ENCODE measurements at places on chromosomes 12 and 14. TPM values are rescaled to one million over a fixed set of nuclear protein-coding genes. Genes with fewer than 3 reads are reported as not detected.
A peak's percentile ranks its signal among the peaks of the same experiment; 100 is the strongest.

The ZDHHC22 gene
- total RNA-seq: not detected

DNA sequence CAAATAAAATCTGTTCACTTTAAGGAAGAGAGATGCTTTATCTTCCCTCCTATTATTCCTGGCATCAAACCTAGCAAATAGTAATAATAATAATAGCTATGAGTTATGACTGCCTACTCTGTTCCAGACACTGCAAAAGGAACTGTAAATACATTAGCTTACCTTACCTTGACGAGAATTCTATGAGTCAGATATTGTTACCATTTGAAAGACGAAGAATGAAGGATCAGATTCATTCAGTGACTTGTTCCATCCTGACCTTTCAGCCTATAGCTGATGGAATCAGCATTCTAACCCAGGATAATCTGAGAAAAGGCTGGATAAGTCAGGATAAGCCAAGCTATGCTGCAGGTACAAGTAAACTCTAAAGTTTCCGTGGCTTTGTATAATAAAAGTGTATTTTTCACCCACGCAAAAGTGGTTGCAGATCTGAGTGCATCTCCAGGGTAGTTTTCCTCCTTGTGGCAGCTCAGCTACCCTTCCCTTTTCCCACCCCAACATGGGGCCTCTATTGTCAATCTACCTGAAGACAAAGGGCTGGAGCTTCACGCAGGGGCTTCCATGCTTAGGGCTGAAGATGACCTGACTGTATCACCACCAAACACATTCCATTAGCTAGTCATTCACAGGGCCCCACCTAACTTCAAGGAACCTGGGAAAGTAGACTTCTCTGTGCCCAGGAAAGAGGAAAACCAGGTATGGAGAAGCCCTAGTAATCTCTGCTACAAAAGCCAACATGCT is 57.2 kb upstream of the CCND2 start:
- H3K4me1 ChIP-seq: no peaks in the 10 kb centered on the region
- DNase-seq: no peak
- H3K27me3 ChIP-seq: no peaks in the 10 kb centered on the region
- H3K4me3 ChIP-seq: no peak overlapping the region

- no peaks in the 10 kb centered on the region for H3K4me1 ChIP-seq
- H3K4me3 ChIP-seq: no peak overlapping the region
- H3K27me3 ChIP-seq: peaks cover 12% of the 10 kb centered on the region
- H3K36me3 ChIP-seq: no peaks in the 10 kb centered on the region
- DNase-seq: no peak
- H3K27ac ChIP-seq: no peak overlapping the region
Measured at GRCh38 chr14:95307402-95308041, 12.2 kb downstream of the CLMN start.

The CHGA gene
- not detected for total RNA-seq

GRCh38 chr12:30631740-30632139 is 63.9 kb downstream of the IPO8 start:
- DNase-seq: no peak
- H3K4me3 ChIP-seq: no peak overlapping the region
- no peak overlapping the region for H3K27ac ChIP-seq

The CLEC1B gene
- total RNA-seq: not detected

GRCh38 chr12:130956456-130957303 is 3.0 kb downstream of the ADGRD1 start:
- H3K4me1 ChIP-seq: no peaks in the 10 kb centered on the region
- no peaks in the 10 kb centered on the region for H3K36me3 ChIP-seq
- no peak for DNase-seq
- H3K4me3 ChIP-seq: no peak overlapping the region

- no peak overlapping the region for H3K4me3 ChIP-seq
- H3K36me3 ChIP-seq: no peaks in the 10 kb centered on the region
- no peak overlapping the region for H3K27ac ChIP-seq
- H3K4me1 ChIP-seq: peaks cover 14% of the 10 kb centered on the region
Measured at GRCh38 chr12:122850695-122851350, 15.6 kb downstream of the HIP1R start.

GRCh38 chr14:85413836-85414526 is 116.0 kb upstream of the FLRT2 start:
- no peaks in the 10 kb centered on the region for H3K36me3 ChIP-seq
- DNase-seq: no peak
- H3K27ac ChIP-seq: no peak overlapping the region
- peaks cover 26% of the 10 kb centered on the region for H3K4me1 ChIP-seq

The ADAM21 gene
- not detected for total RNA-seq

DNA sequence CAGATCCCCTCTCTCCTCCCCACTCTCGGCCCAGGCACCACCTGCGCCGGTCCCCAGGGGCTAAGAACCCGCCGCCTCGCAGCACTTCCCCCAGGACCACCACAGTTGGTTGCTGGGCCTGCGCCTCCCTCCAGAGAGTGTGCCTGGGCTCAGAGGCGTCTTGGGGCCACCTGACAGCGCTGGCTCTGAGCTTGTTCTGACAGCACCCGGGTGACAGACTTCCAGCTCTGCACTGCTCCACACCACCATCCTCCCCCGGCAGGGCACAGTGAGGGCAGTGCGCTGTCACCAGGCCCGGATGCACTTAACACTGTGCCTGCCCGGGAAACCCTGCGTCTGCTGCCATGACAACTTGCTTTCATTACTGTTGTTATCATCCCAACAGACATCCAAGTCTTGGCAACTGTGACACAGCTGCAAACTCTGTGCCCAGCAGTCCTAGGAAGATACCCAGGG is 6.6 kb downstream of the BRF1 start:
- no peak overlapping the region for H3K27ac ChIP-seq
- no peak overlapping the region for H3K4me3 ChIP-seq
- H3K36me3 ChIP-seq: no peaks in the 10 kb centered on the region
- no peaks in the 10 kb centered on the region for H3K4me1 ChIP-seq
- peak; percentile 87 for DNase-seq

DNA sequence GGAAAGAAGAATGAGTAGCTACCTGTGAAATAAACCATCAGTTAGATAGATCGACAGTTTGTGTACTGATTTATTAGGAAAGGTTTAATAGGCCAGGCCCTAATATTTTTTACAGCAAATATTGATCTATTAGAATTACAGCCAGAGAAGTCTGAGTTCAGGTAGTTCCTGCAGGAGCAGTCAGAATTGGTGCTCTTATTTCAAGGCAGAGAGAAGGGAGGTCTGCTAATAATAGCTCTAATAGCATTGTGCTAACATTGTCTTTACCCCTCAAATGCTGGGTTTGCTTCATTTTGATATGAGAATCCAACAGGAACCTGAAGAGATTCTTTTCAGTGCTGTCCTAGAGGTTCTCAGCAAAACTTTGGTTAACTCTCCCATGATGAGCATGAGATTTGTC is 343.8 kb upstream of the NAV3 start:
- no peak for DNase-seq
- H3K27ac ChIP-seq: no peak overlapping the region
- H3K27me3 ChIP-seq: no peaks in the 10 kb centered on the region
- no peak overlapping the region for H3K4me3 ChIP-seq
- H3K4me1 ChIP-seq: no peaks in the 10 kb centered on the region

The KIF26A gene
- total RNA-seq: not detected

DNA sequence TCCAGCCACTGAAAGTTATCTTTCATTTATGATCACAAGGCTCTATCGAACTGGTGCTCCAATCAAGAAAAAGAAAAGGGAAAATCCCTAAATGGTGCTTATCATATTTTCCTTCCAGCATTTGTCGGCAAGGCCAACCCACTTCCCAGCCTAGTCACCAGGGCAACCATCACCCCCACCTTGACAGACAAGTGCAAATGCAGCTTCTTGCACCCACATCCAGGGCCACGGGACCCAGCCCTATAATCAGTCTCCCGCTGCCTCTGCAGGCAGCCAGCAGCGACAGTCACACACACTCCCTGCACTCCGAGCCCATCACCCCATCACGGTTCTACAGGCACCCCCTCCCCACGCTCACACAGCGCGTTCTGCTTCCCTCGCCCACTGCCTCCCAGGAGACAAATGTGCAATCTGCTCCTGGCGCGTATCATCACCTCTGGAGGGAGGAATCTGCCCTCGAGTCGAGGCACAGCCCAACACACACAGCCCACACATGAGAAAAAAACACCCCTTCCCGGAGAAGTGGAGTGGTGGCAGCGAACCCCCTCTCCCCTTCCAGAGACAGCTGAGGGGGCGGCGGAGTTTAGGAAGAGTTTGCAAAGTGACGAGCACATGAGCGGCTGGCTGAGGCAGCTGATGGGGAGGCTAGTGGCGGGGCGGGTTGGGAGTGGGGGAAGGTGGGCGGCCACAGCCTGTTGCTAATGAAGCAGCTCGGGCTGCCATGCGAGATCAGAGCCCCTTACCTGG is 9.3 kb upstream of the PPP4R4 start:
- H3K4me1 ChIP-seq: no peaks in the 10 kb centered on the region
- no peaks in the 10 kb centered on the region for H3K36me3 ChIP-seq
- H3K4me3 ChIP-seq: no peak overlapping the region
- DNase-seq: no peak
- no peak overlapping the region for H3K27ac ChIP-seq

GRCh38 chr12:102757154-102757881 is 159.7 kb downstream of the PAH start:
- no peak overlapping the region for H3K4me3 ChIP-seq
- no peak for DNase-seq
- H3K27ac ChIP-seq: no peak overlapping the region

The SYT10 gene
- not detected for total RNA-seq

DNA sequence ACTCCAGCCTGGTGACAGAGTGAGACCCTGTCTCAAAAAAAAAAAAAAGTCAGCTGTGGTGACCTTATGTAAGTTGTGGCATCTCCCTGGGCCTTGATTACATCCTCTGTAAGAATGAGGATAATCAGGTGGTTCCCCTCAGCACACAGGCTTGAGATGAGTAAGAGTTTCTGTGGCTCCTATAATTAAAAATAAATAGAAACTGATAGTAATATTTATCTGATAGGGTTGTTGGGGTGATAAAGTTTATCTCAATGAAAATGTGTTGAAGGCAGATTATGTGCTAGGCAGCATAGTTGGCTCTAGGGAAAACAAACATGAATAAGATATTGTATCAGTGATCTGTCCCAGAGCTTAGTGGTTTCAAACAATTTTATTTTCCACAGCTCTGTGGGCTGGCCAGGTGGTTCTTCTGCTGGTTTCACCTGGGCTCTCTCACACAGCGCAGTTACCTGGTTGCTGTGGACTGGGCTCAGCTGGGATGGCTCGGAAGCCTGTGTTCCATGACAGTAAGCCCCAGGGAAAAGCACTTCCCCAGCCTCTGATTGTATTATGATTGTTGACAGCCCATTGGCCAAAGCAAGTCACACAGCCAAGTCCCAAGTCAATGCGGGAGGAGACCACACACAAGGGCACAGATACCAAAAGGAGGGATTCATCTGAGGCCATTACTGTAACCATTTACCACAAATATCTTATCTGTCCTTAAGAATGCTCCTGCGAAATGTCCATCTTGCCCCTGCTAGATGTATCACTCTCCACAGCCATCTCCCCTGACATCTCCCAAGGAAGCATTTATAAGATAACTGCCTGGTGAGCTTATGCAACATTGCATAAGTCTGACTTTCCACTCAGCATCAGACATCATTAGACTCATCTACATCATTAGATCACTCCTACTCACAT is 151.7 kb downstream of the NUAK1 start:
- H3K36me3 ChIP-seq: no peaks in the 10 kb centered on the region
- H3K4me1 ChIP-seq: peaks cover 5% of the 10 kb centered on the region
- H3K4me3 ChIP-seq: no peak overlapping the region

DNA sequence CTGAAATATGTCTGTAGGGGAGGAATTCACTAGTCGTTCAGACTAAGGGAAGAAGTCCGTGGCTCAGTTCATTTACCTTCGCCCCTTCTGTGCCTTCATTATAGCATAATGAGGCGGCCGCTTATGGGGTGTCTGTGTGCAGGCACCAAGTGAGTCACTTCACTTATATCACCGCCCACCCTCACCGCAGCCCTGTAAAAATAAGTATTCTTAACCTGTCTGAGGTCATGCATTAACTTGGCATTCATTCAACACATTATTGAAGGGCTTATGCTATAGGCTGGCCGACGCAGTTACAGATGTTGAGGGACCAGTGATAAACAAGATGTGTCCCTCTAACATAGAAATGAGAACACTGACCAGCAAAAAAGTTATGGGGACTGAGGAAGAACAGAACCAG is 47.7 kb upstream of the PTCSC3 start:
- H3K27me3 ChIP-seq: no peaks in the 10 kb centered on the region
- H3K4me3 ChIP-seq: no peak overlapping the region
- no peaks in the 10 kb centered on the region for H3K4me1 ChIP-seq
- DNase-seq: no peak

DNA sequence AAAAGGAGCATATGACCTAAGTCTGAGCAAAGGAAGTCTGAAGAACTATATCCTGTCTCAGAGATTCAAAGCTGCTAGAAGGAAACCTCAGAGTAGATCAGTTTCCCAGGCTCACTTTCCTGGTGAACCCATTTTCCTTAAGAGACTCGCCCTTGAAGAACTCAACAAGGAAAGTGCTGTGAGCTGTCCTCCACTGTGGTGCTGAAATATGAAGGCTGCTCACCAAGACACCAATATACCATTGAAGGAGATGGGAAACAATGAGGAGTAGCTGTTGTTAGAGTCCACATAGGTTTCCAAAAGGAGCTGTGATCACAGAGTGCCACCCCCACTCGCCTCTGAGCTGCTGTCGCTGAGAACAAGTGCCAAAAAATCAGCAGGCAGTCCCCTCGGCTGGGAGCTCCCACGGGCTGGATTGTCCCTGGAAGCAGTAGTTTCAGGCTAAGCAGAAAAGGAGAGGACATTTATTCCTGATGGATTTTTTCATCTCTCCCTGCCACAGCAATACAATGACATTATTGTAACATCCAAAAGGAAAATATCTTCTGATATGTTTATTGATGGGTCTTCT is 282.1 kb downstream of the RPS29 start:
- no peak overlapping the region for H3K4me3 ChIP-seq
- peak; percentile 71 for DNase-seq
- H3K27ac ChIP-seq: no peak overlapping the region
- no peaks in the 10 kb centered on the region for H3K27me3 ChIP-seq

DNA sequence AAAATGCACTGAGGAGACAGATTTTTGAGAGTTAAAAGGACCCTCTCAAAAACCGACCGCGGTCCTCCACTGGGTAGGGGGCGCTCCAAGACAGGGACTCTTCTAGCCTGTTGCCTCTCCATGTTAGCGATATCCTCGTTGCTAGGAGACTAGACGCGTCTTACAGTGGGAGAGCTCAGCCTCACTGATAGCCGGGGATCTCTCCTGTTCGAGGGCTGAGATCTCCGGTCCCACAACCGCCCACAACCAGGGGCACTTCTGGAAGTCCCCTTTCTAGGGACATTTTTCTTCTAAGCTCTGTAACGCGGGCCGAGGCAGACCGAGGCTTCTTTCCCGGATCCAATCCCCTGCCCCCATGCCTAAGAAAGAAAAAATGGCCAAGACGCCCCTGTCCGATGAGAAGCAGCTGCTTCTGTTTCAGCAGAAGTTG is 21.3 kb downstream of the FKBP11 start:
- no peak overlapping the region for H3K27ac ChIP-seq
- H3K4me3 ChIP-seq: peak overlapping the region; percentile 66
- H3K4me1 ChIP-seq: peaks cover 2% of the 10 kb centered on the region
- H3K27me3 ChIP-seq: no peaks in the 10 kb centered on the region
- peak; percentile 72 for DNase-seq

The DCN gene
- total RNA-seq: 1,107 TPM

GRCh38 chr12:6630736-6631135 is 5.0 kb downstream of the LPAR5 start:
- no peaks in the 10 kb centered on the region for H3K4me1 ChIP-seq
- H3K36me3 ChIP-seq: no peaks in the 10 kb centered on the region
- no peaks in the 10 kb centered on the region for H3K27me3 ChIP-seq
- H3K4me3 ChIP-seq: no peak overlapping the region
- no peak for DNase-seq

The ART4 gene
- total RNA-seq: not detected
